ENCODE measurements at places on chromosomes 4 and X.

- no peak for DNase-seq
These were observed 258.1 kb upstream of the NEIL3 start for GRCh38 chr4:177051473-177052060.

DNA sequence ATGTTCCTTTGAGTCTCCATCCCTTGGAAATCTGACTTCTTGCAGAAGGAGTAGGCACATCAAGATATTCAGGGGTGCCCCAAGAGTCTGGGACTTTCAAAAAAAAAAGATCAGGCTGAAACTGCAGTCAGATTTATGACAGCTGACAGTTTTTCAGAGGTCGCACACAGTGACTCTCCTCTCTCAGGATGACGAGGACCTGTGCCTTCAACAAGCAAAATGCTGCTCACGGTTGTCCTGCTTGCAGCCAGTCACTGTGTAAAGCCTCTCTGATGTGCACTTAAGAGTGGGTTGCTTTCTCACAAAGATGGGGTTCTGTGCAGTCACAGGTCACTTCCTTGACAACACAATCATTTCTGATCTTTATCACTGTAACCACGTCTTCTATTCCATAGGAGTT, 178.2 kb downstream of the PTTG2 start:
- DNase-seq, result no peak

DNA sequence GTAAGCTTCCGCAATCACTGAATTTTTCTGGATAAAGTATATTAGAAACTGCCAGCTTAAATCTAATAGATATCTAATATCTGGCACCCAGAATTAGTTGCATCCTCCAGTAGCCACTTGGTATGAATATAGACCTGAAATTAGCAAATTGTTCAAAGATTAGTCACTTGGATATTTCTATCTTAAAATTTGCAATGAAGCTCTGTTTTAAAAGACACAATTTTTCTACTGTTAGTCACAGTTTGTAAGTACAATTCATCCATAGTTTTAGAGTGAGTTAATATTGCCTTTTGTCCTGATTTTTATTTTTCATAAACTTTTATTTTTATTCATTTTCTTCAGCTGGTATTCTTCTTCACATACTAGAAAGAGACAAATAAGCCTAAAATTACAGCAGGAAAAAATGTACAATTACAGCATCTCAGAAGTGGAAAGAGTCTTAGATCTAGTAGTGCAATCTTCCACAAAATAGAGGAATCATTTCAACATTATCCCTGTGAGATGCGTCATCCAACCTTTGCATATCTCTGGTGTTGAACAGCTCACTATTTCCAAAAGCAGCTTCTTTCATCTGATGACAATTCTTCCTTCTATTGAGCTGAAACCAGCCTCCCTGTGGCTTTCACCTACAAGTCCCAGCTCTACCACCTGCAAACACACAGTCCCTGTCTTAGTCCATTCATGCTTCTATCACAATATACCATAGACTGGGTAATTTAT, 190.0 kb upstream of the AR start:
- DNase-seq, result no peak

DNA sequence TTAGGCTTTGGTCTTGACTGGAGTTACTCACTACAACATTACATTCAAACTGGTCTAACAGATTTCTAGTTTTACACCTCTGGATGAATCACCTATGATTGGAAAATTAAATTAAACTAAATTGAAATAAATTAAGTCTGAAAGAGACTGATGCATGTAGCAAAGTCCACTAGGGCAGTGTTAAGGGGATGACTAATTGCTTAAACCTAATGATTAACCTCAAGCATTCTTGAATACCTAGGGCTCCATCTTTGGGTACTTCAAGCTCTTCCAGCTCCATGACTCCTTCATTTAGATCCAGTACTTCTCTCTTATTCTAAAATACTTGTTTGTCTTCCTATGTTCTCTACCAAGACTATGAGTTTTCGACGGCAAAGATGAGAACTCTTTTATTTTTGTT, 86.8 kb downstream of the SH2D1A start:
- no peak for DNase-seq

GRCh38 chr4:105652286-105652888, 56.1 kb downstream of the INTS12 start:
- DNase-seq, result no peak

- no peak for DNase-seq
These were observed 54.3 kb upstream of the PUDP start for GRCh38 chrX:7202206-7202605.

DNA sequence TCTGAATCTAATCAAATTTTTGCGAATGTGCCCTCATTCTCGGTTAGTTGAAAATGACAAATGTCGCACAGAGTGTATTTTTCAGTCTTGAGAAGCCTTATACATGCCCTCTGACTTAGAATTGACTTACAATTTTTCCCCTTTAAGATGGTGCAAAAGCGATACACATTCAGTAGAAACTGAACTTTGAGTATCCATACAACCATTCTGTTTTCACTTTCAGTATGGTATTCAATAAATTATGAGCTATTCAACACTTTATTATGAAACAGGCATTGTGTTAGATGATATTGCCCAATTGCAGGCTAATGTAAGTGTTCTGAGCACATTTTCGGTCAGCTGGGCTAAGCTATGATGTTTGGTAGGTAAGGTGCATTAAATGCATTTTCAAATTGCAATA, 43.4 kb downstream of the SLC9A7 start:
- DNase-seq, result no peak
